ENCODE measurements at places on chromosomes 1 and 21. TPM values are rescaled to one million over a fixed set of nuclear protein-coding genes. Genes with fewer than 3 reads are reported as not detected.

DNA sequence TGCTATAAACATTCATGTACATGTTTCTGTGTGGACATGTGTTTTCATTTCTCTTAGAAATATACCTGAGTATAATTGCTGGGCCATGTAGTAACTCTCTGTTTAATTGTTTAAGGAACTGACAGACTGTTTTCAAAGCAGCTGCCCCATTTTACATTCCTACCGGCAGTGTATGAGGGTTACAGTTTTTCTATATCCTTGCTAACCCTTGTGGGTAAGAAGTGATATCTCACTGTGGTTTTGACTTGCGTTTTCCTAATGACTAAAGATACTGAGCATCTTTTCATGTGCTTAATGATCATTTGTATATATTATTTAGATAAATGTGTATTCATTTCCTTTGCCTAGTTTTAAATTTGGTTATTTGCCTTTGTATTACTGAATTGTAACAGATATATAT, 81.7 kb downstream of the DNM3 start:
- no peak for DNase-seq

The DYNLT5 gene
- 1.2 TPM for polyA plus RNA-seq

The SAMD11 gene
- polyA plus RNA-seq = 7.8 TPM

The ITGB3BP gene
- polyA plus RNA-seq = 7.6 TPM

The DENND2C gene
- polyA plus RNA-seq = 1.5 TPM
